ENCODE measurements at places on chromosomes 5 and 9. TPM values are rescaled to one million over a fixed set of nuclear protein-coding genes. Genes with fewer than 3 reads are reported as not detected.
A peak's percentile ranks its signal among the peaks of the same experiment; 100 is the strongest.

- DNase-seq = peak; percentile 80
These were observed 43.7 kb upstream of the TTC1 start for GRCh38 chr5:159965031-159965837.

The STKLD1 gene
- total RNA-seq = 1.4 TPM

The WDR31 gene
- 6.2 TPM for total RNA-seq

The MAP1B gene
- 29.3 TPM for total RNA-seq

The ADGRD2 gene
- not detected for total RNA-seq

The MYOZ3 gene
- 2.4 TPM for total RNA-seq

DNA sequence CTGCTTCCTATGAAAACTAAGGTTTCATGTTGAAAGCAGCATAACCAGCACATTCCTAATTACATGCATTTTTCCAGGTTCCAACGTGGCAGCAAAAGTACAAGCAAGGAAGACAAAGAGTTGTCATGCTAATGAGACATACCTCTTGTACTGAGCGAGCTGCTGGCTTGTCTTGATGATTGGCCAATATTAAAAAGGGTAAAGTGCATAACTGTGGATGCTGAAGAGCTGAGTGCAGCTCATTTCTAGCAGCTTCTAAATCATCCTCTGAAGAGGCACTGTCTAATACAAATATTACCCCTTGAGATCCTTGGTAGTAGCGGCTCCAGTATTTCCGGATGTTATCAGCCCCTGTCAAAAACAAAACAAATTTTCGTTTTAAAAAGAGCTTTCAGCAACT, 197.3 kb downstream of the ARL15 start:
- DNase-seq = no peak

The PTPRD gene
- 145 TPM for total RNA-seq

GRCh38 chr5:884345-885126, 8.1 kb downstream of the BRD9 start:
- no peak for DNase-seq

DNA sequence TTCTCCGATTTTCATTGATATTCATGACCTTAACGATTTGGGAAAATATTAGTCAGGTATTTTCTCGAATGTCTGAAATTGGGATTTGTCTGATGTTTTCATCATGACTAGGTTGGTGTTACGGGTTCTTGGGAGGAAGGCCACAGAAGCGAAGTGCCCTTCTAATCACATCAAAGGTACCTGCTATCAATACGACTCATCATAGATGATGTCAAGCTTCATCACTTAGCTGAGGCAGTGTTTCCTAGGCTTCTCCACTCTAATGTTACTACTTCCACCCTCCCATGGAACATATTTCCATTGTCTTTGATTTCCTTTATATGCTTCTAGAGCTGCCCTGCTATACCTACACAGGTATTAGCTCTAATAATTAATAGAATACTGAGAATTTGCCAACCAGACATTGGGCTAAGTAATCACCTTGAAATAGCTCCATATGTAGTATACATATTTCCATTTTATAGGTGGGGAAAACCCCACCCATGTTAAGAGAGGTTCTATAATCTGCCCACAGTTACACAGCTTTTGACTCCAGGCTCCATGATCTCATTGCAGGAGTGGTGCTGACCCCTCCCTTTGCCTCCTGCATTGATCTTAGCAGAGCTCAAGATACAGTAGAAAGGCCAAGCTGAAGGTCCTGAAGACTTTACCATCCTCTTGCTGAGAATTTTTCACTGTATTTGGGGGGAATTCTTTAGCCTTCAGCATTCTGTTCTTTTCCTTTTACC, 238.6 kb upstream of the ADAMTSL1 start:
- no peak for DNase-seq

GRCh38 chr5:54552446-54552845, 34.9 kb downstream of the SNX18 start:
- no peak for DNase-seq

The CRHBP gene
- 0.37 TPM for total RNA-seq

GRCh38 chr9:119453490-119453911, 84.3 kb upstream of the BRINP1 start:
- no peak for DNase-seq

- DNase-seq = no peak
These were observed 100.4 kb upstream of the CLINT1 start for GRCh38 chr5:157959370-157959769.
